ENCODE measurements at places on chromosomes 3 and 15.

DNA sequence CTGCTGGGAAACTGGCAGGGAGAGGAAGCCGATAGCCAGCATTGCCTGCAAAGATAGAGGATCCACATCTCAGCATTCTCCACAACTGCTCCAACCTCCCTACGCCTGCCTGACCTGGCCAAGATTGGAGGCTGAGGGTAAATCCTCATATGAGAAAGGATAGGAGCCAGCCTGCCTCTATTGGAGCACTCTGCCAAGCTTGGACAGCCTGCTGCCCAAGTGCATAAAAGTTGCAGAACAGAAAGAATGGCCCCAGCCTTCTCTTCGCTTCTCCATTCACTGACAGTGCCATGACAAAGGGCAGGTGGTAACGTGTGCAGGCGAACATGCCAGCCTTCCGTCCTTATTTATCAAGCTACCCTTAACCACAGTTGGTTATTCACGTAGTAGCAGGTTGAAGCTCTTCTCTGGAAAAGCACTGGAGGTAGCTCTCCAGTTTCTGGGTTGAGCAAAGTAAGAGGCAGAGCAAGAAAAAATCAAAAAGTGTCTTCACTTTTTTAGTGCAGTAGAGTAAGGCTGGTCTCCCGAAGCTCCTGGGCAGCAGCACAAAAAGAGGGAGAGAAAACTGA, 4.3 kb downstream of the BMF start:
- no peak for DNase-seq

DNA sequence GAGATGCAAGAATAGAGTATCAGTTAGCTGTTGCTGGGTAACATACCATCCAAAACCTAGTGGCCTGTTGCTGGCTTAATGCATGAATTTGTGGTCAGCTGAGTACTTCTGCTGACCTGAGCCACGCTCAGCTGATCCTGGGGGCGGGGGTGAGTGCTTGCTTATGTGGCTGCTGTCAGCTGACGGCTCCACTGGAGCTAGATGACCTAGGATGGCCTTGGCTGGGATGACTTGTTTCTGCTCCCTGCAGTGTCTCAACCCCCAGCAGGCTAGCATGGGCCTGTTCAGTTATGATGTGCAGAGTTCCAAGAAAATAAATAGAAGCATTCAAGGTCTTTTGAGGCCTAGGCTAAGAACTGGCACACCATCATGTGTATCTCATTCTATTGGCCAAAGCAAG, 63.9 kb downstream of the FBLN2 start:
- DNase-seq = peak; percentile 30

- DNase-seq = no peak
Measured at GRCh38 chr15:52668133-52668532, 11.1 kb downstream of the ATOSA start.

DNA sequence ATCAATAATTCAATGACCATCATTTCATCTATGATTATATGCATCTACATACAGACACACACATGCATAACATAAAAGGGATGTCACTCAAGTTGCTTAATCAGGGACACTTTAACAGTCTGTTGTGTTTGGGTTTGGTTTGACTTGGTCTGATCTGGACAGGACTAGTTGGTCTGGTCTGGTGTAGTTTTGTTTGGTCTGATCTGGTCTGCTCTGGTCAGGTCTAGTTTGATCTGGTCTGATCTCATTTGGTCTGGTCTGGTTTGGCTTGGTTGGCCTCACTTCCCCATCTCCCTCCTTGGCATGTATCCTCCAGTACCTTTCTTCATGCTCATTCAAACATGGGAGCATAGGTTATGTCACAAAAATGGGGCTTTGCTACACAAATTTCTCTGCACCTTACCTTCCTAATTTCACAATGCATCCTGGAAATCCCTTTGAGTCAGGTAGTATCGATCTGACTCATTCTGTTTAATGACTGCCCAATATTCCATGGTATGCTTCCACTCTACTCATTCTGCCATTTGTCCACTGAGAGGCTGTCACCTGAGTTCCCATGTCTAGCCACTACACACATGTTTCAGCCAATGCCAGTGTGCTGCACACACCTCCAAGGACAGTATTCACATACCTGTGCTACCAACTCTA, 73.0 kb upstream of the TPM1 start:
- no peak for DNase-seq

DNA sequence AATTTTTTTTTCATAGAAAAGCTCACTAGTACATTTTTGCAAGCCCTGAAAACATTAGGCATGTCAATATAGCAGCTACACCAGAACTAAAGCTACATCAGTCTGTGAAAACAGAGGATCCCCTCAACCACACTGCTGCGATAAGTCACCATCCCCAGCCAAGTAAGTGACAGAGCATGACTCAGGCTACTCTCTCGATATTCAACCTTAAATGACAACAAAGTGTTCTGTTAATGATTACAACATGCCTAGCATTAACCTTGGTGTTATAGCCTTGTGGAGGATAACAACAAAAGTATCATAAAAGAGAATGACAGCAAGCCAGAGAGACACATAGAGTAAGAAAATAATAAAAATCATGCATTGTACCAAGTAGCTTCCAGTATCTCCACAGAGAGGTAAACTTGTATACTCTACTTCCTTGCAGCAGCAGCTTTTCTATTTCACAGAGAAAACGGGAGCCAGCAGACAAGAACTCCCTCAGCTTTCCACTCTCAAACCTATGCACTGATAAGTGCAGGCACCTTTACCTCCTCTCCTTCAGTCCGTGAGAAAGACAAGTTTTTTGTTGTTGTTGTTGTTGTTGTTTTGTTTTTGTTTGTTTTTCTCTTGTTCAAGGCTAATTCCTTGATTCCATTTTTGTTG, 76.6 kb downstream of the GBE1 start:
- DNase-seq = no peak

DNA sequence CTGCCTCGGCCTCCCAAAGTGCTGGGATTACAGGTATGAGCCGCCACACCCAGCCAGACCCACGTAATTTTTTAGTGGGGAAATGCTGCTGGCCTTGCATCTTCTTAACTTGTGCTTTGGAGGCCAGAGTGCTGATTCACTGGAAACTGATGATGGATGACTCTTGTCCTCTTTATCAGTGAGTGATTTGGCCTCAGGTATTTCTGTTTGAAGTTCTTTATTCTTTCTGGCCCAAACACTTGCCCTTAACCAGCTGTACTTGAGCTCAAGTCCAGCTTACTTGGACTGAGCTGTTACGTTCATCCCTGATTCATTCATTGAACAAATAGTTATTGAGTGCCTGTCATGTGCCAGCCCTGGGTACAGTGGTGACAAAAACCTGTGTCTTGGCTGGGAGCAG, 4.2 kb downstream of the PTPN23 start:
- no peak for DNase-seq

- no peak for DNase-seq
Measured at GRCh38 chr3:186057594-186057993, 51.3 kb downstream of the ETV5 start.

- no peak for DNase-seq
Measured at GRCh38 chr3:98884675-98885371, 16.7 kb downstream of the DCBLD2 start.

DNA sequence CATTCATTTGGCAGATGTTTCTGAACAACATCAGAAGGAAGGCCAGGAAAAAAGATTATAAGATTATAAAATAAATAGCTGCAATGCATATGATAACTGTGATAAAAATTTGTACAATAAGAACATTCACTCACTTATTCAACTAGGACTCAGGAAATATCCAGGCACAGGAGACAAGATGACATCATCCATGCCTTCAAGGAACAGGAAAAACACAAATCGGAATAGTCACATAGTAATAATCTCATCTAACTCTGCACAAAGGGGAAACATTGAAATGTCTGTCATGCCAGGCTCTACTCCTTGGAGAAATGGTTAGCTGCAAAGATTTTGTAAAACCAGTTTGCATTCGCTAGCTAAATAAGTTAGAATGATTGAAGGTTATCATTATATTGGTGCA, 233.5 kb upstream of the AGTR1 start:
- no peak for DNase-seq

Data from body of pancreas (tissue), 4 donors.